A172 (cell line): ENCODE measurements at places on chromosomes 12 and 14. TPM values are rescaled to one million over a fixed set of nuclear protein-coding genes. Genes with fewer than 3 reads are reported as not detected.

GRCh38 chr12:4191642-4192041 is 81.9 kb upstream of the CCND2 start:
- no peak for DNase-seq

Gene HCAR3
- not detected in 2 replicates for total RNA-seq

Gene MYL2
- 1.1 and 1.4 TPM in 2 replicates for total RNA-seq

- no peak for DNase-seq
Observed at GRCh38 chr12:22047494-22047893, 1.5 kb downstream of the CMAS start.

Gene TUNAR
- not detected in 2 replicates for total RNA-seq

- no peak for DNase-seq
Observed at GRCh38 chr12:102436867-102437266, 43.5 kb downstream of the IGF1 start.

GRCh38 chr14:89243741-89244140 is 173.3 kb downstream of the FOXN3 start:
- no peak for DNase-seq

GRCh38 chr14:20986811-20987210 is 3.0 kb upstream of the METTL17 start:
- peak; percentile 78 for DNase-seq

- no peak for DNase-seq
Observed at GRCh38 chr12:62677355-62677754, 210.7 kb downstream of the MON2 start.

GRCh38 chr14:106218174-106218573 is 691.8 kb downstream of the TMEM121 start:
- DNase-seq = no peak

- DNase-seq = peak; percentile 68
Observed at GRCh38 chr14:87877877-87878276, 115.1 kb downstream of the GALC start.

Gene TMPRSS12
- not detected in 2 replicates for total RNA-seq

Gene KLRK1
- not detected in 2 replicates for total RNA-seq

DNA sequence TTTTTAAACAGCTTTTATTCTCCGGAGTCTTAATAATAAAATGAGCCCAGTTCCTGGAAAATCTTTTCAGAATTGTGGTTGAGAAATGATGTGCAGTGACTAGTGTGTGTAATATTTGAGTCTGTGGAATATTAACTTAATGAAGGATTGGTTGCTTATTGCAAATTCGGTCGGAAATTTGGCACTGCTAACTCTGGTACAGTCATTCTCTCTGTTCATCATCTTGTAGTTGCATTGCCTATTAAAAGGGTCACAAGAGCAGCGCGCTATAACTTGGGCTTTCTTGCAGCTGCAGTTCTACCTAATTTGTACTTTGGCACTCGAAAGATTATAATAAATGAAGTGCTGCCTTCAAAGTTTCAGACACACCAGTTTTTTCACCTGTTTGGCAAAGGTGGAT is 146.0 kb downstream of the FLRT2 start:
- DNase-seq = no peak
